ENCODE measurements at places on chromosomes 12 and 14.

- no peak for DNase-seq
Measured at GRCh38 chr14:67108230-67108629, 81.0 kb upstream of the GARIN2 start.

DNA sequence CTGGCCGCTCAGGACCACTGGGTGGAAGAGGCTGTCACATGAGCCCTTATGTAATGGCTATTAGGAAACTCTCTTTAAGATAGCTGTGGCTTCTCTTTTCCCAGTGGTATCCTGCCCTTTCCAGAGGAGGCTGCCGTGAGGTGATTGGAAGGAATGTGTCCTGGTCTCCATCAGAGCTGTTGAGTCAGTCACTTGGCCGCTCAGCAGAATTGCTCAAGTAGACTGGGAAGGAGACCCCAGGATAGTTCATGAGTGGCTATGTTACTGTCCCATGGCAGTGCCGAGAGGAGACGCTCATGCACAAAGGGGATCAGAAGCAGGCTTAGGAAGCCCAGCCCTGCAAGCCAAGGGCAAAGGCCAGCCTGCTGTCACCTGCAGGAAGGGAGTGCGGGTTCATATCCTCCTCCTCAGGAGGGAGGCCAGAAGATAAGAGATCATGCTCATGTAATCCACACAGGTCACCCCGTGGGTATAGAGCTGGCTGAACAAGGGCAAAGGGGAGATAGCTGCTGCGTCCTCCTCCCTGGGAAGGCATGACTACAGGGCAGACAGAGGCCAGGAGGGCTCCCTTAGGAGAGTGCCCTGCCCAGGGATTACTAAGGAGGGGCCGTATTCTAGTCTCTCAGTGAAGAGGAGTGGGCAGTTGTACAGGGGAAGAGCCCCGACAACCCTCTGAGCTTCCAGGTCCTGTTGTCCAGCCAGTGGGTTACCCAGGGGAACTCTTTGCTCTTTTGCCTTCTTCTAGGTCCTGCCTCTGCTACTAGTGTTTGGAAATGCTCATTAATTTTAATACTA is 137.0 kb upstream of the MAX start:
- DNase-seq: no peak

GRCh38 chr12:15709551-15709950 is 79.6 kb downstream of the EPS8 start:
- DNase-seq: no peak

GRCh38 chr12:124259154-124260066 is 35.5 kb upstream of the RFLNA start:
- DNase-seq: peak; percentile 99

GRCh38 chr12:92002195-92002649 is 143.4 kb downstream of the BTG1 start:
- DNase-seq: no peak

DNA sequence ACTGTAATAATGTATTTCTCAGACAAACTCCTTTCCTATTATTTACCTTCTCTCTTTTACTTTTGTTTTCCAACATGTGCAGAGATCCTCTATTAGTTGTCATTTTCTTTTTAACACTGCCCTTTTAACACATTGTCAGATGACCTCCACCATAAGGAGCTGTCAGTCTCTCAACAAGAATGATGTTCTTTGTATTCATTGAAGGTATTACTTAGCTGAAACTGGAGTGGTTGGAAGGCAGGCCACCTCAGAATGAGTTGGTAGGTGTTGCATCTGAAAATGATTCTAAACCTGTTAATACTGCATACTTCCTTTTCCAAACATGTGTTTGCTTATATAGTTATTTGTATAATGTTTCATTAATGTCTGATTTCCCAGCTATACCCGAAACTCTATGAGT is 16.9 kb downstream of the TMEM117 start:
- DNase-seq: no peak

DNA sequence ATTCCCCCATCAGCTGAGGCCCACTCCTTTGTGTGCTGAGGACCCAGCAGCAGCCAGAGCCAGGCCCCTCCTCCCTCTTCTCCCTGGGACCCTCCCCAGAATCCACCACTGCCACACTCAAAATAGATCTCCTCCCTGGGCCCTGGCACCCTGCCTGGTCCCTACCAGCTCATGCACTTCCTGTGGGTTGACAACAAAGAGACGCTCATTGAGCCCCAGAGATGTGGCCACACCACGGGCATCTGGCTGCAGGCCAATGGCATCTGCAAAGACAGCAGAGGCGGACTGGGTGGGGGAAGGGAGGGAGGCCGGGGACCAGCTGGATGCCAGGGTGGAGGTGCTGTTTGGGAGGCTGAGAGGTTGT is 16.0 kb upstream of the ENDOU start:
- peak; percentile 65 for DNase-seq

- DNase-seq: peak; percentile 90
Measured at GRCh38 chr12:131827961-131828534, at the start of gene MMP17. Gene MMP17 (plus strand): TSS chr12:131828393. CDS start chr12:131828495, 102 bp downstream.

DNA sequence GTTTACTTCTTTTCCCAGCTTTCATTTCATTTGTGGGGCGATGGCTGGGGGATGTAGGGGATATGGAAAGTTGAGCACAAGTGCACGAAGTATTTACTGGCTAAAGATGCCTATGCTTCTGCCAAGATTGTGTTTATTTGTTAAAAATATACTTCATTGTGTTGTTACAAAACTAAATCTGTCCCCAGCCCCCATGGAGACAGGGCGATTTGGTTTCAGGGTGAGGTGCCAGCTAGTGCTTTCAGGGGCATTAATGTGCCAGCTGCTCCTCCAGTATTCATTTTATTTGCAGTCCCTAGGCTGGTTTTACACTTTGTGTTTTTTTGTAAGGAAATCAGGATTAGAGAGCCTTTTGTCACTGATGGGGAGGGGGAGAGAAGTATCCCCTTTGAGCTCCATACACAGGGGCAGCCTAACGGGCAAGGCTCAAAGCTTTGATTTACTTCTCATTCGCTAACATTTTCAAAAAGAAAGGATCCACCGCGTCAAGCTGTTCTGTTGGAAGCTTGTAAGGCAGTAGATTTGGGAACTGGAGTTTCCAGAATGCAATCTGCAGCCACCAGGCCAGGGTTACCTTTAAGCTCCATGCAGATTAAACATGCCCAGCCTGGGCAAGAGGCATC is 198.7 kb upstream of the PLEKHG7 start:
- no peak for DNase-seq

GRCh38 chr12:109033239-109034196 is 12.7 kb upstream of the SVOP start:
- no peak for DNase-seq

DNA sequence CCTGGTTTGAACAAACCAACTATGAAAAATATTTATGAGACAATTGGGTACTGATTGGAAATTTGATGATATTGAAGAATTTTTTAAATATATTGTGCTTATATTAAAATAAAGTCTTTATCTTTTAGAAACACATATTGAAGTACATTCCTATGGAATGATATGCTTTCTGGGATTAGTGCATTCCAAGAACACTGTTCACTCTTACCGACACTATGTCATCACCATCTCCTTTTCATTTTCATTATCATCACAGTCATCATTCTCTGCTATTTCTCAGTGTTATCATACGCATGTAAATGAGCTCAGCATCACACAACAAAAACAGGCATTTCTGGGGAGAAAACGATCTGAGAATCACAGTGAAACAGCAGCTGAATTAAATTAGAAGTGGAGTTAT is 513.3 kb upstream of the CCDC196 start:
- no peak for DNase-seq

All from NB4 (cell line).